Upper lobe of left lung (tissue), 6 donors: ENCODE measurements at places on chromosomes 7 and 10. TPM values are rescaled to one million over a fixed set of nuclear protein-coding genes. Genes with fewer than 3 reads are reported as not detected.

Gene PRTFDC1
- total RNA-seq = 2.6 TPM

GRCh38 chr7:41706228-41706930 is 3.5 kb upstream of the INHBA start:
- H3K27me3 ChIP-seq = no peaks in the 10 kb centered on the region
- peaks cover 9% of the 10 kb centered on the region for H3K4me1 ChIP-seq
- H3K4me3 ChIP-seq = no peak overlapping the region
- no peaks in the 10 kb centered on the region for H3K36me3 ChIP-seq
- H3K27ac ChIP-seq = no peak overlapping the region

- no peak overlapping the region for H3K4me3 ChIP-seq
- no peaks in the 10 kb centered on the region for H3K36me3 ChIP-seq
- no peak for DNase-seq
These were observed 155.8 kb downstream of the SKIDA1 start for GRCh38 chr10:21369697-21370096.

DNA sequence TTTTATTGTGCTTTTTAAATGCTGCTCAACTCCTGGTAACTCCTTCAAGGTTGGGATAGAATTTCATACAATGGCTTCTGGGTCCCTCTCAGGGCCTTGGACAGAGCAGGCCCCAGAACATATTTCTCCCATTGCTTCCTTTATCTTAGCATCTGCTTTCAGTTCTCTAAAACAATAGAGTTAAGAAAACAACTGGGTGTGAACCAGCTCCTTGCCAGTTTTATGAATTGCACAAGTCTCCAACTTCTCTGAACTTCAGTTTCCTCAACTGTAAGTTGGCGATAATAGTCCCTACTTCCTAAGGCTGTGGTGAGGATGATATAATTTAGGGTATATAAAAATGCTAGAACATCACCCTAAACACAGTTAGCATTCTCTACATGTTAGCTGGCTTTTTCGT is 77.0 kb upstream of the INHBA start:
- no peaks in the 10 kb centered on the region for H3K27me3 ChIP-seq
- no peak overlapping the region for H3K27ac ChIP-seq
- H3K4me3 ChIP-seq = no peak overlapping the region
- no peaks in the 10 kb centered on the region for H3K36me3 ChIP-seq
- no peaks in the 10 kb centered on the region for H3K4me1 ChIP-seq
